Liver (tissue), 10 donors: ENCODE measurements at places on chromosomes 7 and 10.

DNA sequence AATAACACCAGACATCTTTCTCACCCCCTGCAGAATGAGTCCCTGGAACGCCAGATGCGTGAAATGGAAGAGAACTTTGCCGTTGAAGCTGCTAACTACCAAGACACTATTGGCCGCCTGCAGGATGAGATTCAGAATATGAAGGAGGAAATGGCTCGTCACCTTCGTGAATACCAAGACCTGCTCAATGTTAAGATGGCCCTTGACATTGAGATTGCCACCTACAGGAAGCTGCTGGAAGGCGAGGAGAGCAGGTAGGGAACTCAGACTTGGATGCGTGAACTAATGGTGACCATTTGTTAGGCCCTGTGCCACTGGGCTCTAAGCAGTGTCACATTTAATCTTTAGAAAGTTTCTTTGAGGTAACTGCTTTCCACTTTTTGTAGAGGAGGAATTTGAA lies 7.1 kb downstream of the VIM start:
- no peak for DNase-seq

DNA sequence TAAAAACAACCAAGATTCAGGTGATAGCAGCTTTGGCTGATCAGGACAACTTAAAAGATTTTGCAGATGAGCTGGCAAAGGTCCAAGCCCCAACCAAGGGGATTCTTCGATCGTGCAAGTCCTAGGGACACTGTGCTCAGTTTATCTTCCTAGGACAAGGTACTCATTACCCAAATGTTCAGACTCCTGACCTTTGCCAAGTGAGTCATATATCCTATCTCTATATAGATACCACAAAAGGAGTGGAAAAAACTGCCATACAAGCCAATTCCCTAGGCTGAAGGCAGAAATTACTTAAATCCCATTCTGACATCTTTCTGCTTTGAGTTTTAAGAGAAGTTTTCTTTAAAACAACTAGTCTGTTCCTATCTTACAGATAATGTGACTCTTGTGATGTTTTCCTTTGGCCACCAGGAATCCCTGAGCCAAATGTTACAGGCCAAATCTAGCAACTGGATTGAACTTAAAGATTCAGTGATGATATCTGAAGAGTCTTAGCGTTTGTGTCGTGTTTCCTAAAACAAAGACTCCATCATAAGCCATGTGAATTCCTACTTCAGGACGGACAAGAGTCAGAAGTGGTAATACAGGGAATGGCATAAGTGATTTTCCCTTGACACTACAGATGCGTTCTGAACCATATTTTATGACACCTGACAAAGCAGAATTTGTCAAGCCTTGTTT lies 142.6 kb upstream of the ASAH2 start:
- no peak for DNase-seq

DNA sequence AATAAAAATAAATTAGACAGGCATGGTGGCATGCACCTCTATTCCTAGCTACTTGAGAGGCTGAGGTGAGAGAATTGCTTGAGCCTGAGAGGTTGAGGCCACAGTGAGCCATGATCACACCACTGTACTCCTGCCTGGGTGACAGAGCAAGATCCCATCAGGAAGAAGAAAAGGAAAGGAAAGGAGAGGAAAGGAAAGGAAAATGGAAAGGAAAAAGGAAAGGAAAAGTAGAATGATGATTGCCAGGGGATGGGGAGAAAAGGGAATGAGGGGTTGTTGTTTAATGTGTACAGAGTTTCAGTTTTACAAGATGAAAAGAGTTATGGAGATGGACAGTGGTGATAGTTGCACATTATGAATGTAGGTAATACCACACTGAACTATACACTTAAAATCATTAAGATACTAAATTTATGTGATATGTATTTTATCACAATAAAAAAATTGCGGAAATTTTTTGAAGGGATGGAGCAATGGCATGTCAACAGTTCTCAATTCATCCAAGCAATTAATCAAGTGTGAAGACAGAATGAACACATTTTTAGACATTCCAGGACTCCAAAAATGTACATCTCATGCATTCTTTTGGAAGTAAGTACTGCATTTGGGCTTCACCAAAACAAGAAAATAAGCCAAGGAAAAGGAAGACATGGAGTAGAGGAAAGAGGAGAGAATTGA lies 44.3 kb downstream of the IL6 start:
- DNase-seq, result no peak

- DNase-seq, result no peak
Observed at GRCh38 chr7:12030116-12030515, 181.0 kb upstream of the TMEM106B start.

GRCh38 chr7:52009181-52009580 lies 692.6 kb upstream of the COBL start:
- DNase-seq, result no peak

DNA sequence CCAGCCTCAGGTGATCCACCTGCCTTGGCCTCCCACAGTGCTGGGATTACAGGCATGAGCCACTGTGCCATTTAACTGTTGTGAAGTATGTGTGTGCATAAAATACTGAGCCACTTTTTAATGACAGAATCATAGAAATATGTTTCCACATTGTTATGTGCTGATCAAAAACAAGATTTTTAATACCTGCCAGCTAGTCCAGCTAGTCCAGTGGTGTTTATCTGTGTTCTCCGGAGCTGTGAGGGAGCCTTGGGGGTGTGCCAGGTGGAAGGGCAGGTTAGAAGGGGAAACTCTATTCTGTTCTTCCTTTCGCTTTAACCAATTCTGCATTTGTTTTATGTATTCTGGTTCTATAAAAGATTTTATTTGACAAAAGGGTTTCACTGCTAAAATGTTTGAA lies 7.0 kb downstream of the FAM221A start:
- DNase-seq, result no peak

- no peak for DNase-seq
Observed at GRCh38 chr7:73719806-73720169, 319 bp upstream of the STX1A start.

DNA sequence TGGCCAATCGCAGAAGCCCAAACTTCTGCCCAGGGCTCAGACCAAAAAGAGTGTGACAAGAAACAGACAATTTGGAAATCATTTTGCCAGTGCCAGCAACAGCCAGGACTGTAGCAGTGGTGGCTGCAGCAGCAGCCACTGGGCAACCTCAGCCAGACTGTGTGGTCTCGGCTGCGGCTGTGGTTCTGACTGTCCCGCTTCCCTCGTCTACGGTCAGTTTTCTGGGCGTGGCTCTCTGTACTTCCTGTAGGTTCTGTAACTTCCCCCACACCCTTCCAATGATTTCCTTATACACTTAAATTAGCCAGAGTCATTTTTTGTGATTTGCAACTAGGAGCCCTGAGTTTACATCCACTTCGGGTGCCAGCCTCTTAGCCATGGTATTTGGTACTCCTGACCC lies 39.9 kb downstream of the CYTH3 start:
- DNase-seq, result no peak

DNA sequence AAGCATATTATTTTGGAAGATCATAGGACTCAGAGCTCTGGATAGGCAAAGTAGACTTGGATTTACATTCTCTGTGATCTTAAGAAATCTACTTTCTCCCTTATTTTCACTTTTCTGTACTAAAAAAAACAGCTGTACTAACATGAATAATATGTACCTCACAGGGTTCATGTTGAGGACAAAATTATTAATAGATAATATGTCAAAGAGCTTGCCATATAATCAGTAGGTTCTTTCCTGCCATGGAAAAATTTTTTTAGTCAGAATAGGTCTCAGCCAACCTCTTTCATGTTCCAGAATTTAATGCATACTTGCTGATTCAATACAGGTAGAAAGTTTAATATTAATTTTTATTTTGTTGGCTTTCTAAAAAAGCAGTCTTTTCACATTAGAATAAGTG lies 780.3 kb upstream of the C7orf33 start:
- no peak for DNase-seq

DNA sequence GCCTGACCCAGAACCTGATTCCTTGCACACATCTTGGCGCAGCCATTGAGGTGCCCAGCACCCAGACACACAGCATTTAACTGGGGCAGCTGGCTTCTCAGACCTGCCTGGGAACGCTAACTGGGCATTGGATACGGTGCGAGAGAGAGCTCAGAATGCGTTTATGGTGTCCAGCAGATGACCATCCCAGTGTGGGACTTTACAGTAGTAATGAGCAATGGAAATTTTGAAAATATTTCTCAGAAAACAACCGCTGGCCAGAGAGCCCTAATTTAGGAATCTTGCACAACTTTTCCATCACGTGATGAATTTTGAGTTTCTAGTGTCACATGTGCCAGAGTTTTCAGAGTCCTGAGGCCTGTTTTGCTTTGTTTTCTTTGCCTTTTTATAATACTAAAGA lies 78.2 kb upstream of the SEC61G start:
- no peak for DNase-seq

- no peak for DNase-seq
Observed at GRCh38 chr7:128174386-128174785, 66.7 kb upstream of the LEP start.

GRCh38 chr10:78209970-78210369 lies 176.3 kb downstream of the RPS24 start:
- DNase-seq, result no peak
